Activated CD4-positive, alpha-beta T cell treated with anti-CD3 and anti-CD28 coated beads for 4 hours (primary cell): ENCODE measurements at places on chromosomes 12 and 14.

DNA sequence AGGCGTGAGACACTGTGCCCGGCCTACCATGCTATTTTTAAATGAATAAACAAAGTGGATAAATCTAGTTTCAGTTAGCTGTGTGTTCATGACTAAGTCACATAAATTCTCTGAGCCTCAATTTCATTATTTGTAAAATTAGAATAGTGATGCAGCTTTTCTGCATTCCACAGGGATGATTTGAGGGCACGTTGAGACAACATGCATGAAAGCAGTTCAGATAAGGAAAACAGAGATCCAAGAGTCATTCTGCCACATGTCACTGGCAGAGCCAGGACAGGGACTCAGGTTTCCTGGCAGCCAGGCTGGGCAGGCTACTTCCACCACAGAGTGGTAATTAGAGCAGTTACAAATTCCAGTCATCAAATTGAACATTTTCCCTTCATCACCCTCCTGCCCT lies 2.9 kb upstream of the PPP4R4 start:
- no peak for DNase-seq

GRCh38 chr14:68153275-68153674 lies 333.7 kb downstream of the RAD51B start:
- no peak for DNase-seq

- DNase-seq, result no peak
Observed at GRCh38 chr14:90300611-90301047, 31.1 kb downstream of the NRDE2 start.

GRCh38 chr12:71646512-71646911 lies 17.1 kb downstream of the ZFC3H1 start:
- DNase-seq, result no peak

- DNase-seq, result peak; percentile 32
Observed at GRCh38 chr14:59189091-59189785, 771 bp downstream of the DAAM1 start.

- DNase-seq, result no peak
Observed at GRCh38 chr12:95037906-95038305, 34.4 kb upstream of the NDUFA12 start.

DNA sequence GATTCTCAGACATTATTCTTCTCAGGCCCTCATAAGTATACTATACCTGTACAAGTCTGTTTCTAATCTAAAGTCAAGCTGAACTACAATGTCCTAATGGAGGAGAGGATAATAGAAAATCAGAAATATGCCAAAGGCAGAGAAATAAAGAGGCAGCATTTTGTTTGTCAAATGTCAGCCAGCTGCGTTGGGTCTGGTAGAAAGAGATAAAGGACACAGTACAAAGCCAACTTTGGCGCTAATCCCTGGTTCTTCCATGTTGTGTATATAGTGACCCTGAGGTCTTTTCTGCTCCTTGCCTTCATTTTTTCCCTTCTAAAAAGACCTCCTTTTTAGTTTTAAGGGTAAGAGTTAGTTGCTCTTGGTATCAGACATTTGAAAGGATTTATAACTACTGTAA lies 103.1 kb downstream of the PRICKLE1 start:
- no peak for DNase-seq

DNA sequence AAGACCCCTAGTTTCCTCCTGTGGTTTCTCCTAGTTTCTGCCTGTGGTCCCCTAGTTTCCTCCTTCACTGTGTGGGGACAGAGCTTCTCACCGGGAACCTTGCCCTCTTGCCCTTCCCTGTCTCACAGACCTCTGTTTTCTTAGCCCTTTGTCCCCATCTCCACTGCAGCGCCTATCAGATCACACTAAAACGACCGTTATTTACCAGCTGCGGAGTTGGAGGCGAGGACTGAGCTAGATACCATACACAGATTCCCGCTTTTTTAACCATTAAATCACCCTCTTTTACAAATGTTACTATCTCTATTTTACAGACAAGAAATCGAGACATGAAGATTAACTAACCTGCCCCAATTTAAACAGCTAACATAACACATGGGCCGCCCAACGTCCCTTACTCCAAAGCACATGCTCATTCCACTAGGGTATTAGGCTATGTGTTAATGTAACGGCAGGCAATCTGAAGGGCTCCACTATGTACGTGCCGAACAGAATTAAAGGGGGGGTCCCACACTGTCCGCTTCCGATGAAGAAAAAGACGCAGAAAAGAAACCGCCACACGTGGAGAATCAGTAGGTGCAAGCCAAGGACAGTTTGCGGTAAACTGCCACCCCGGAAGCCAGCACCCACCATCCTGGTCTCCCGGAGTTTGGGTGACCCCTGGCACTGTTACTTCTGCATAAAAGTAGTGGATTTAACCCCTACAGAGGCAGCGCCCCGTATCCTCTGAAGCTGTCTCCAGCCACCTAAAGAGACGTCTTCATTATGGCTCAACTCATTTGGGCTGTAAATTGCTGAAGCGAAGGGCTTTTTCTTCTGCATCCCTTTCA lies 1.9 kb upstream of the FKBP4 start:
- DNase-seq, result no peak

DNA sequence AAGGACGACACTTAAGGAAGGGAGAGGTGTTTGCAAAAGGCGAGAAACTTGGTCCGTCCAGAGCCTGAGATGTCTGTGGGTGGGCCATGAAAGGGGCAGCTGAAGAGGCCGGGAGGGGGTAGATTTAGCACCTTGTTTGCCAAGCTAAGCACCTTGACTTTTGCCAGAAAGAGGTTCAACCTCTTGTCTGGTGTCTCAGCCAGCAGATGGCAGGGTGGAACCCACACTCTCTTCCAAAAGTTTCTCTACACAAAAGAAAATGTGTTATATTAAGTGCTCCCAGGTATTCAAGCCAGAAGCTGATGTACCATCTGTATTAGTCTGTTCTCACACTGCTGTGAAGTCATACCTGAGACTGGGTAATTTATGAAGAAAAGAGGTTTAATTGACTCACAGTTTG lies 69.9 kb downstream of the SUDS3 start:
- DNase-seq, result no peak

DNA sequence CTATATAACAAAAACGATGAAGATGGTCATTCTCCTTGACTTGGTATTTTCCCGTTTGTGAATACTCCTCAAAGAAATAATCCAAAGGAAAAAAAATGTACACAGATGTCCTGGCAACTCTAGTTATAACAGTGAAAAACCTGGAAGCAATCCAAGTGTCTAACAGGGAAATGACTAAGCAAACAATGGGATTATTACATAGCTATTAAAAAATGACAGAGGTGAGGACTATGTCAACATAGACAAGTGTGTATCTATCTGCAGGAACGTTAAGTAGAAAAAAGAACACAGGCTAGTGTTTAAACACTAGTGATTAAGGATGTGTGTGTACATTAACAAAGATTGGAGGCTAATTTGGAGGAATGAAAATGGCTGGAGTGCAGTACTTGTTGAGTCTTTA lies 5.9 kb upstream of the APOLD1 start:
- no peak for DNase-seq

DNA sequence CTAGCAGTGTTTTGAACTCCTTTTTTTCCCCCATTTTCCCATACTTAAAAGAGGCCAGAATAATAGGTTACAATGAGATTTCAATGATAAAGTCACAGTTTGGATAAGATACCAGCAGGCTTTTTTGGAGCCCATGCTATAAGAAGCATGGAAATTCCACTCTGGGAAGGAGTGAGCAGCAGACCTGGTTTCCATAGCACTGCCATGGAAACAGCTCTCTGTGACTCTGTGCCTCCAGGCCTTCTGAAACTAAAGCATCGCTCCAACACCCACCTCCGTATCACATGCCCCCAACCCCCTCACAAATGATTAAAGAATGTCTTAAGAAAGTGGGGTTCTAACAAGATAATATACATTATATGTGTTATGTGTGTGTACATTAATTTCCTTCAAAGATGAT lies 165.0 kb downstream of the GRIN2B start:
- DNase-seq, result no peak

- DNase-seq, result no peak
Observed at GRCh38 chr12:45268672-45269411, 52.9 kb downstream of the ANO6 start.

DNA sequence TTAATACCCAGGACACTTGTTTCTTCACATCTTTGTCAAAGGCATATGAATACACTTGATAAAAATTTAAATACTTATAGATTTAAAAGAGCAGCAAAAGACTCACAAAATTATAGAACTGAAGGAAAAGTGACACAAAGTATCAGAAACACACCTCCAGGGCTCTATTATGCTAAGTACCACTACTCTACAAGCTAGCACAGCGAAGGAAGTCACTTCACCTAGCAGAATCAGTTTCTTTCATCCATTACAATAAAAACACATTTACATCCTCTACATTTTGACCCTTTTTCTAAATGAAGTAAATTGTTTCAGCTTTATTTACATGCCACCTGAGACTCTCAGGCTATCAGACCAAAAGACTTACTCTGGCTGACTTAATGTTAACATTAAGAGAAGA lies 26.6 kb upstream of the PTPRB start:
- no peak for DNase-seq

DNA sequence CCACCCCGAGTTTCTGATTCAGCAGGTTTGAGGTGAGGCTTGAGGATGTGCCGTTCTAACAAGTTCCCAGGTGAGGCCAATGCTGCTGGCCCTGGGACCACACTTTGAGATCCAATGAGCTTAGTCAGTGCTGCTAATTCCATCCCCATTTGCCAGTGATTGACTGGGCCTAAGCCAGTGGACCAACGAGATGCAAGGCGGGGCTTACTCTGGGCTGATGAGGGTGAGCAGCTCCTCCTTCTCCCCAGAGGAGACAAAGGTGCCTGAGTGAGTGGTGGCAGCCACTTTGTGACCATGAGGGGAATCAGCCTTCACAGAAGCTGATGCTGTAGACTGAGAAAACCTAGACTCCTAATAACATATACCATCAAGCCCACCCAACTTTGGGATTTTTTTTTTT lies 23.1 kb upstream of the HNF1A start:
- no peak for DNase-seq

- DNase-seq, result no peak
Observed at GRCh38 chr12:3832738-3833137, 40.5 kb downstream of the PARP11 start.

DNA sequence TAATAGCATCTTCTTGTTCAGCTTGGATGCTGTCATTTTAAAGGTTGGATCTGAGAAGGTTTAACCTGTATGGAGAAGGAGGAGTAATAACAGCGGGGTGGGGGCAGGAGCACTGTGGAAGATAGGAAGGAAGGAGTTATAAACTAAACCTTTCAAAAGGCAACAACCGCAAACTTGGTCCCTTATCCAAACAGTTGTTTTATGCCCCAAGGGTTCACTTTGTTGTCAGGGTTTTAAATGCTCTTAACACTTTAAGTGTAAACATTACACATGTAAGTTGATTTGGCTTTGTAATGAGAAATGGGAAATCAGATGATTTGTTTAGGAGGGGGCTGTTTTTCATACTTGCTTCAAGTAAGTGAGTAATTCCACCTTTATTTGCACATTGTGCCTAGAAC lies 3.0 kb downstream of the NPAS3 start:
- no peak for DNase-seq
